ENCODE measurements at places on chromosomes 3 and 15.

GRCh38 chr3:112128843-112129727 lies 4.0 kb downstream of the GCSAM start:
- H3K4me3 ChIP-seq: no peak overlapping the region
- no peaks in the 10 kb centered on the region for H3K27me3 ChIP-seq
- H3K4me1 ChIP-seq: peaks cover 51% of the 10 kb centered on the region
- peaks cover 16% of the 10 kb centered on the region for H3K36me3 ChIP-seq

GRCh38 chr3:124577494-124578167 lies 152.6 kb upstream of the UMPS start:
- no peaks in the 10 kb centered on the region for H3K4me1 ChIP-seq
- peaks cover 9% of the 10 kb centered on the region for H3K27me3 ChIP-seq
- DNase-seq: no peak
- no peak overlapping the region for H3K4me3 ChIP-seq
- H3K27ac ChIP-seq: no peak overlapping the region
- H3K36me3 ChIP-seq: no peaks in the 10 kb centered on the region

DNA sequence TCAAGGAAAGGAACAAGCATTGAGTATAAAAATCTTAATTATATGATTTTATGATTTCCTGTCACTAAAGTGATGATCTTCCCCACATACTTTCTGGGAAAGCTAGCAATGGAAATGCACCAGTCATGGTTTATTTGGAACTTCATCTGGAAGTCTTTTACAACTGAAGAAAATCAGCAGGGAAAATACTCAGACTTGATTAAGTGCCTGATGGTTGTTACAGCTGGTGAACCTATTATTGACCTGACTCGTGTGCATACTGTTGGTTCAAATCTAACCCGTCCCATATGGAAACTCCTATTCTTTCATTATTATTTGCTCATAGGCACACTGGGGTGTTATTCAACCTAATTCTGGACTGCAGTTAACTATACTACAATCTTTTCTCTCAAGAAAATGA lies 701.8 kb upstream of the CCDC54 start:
- no peaks in the 10 kb centered on the region for H3K36me3 ChIP-seq
- DNase-seq: no peak
- H3K4me1 ChIP-seq: no peaks in the 10 kb centered on the region

DNA sequence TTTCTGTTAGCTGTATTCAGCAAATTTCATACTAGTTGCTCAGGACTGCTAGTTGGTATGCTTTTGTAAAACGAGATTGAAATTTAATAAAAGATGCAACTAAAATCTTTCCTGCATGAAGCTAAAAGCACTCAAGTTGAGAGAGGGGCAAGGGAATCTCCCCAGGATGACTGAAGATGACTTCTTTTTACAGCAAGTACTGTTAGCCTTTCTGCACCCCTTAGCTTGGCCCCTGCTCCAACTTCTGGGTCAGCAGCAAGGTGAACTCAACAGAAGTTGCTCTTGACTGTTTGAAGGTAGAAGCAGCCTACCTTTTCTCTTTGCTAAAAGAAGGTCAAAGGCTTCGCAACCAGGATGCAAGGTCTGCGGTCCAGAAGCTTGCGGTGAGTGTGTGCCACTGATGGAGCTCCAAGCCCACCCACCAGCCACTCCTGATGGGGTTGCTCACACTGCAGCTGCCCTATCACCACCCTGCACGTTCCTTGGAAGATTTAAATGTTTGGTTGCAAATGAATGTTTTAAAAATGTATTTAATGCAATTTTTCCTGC lies 32.5 kb downstream of the NME9 start:
- no peak overlapping the region for H3K27ac ChIP-seq
- H3K27me3 ChIP-seq: no peaks in the 10 kb centered on the region
- no peaks in the 10 kb centered on the region for H3K4me1 ChIP-seq
- no peak for DNase-seq
- peaks cover 25% of the 10 kb centered on the region for H3K36me3 ChIP-seq

DNA sequence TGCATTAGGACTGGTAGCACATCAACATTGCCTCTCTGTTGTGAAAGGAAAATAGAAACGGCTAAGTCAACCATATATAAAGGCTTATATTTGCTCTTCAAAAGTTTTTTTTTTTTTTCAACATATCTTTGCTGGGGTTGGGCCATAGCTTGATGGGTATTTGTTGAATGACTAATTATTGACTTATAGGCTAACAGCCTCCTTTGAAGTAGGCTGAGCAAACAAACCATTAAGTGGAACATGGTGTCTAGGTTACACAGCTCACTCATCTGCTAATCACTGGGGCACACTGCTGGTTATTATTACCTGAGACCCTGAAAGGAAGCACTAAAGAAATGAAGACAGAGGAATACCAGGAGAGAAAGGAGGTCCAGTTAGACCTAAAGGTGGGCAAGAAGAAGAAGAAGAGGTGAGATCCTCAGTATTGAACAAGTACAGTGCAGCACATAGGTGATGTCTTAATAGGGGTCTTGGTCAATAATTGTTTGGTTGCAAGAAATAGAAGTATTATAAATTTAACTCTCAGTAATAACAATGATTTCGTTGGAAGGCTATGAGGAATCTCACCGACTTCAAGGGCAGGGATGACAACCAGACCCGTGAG lies 139.4 kb downstream of the RPLP1 start:
- H3K27me3 ChIP-seq: peaks cover 19% of the 10 kb centered on the region
- H3K27ac ChIP-seq: no peak overlapping the region
- H3K36me3 ChIP-seq: no peaks in the 10 kb centered on the region
- no peak overlapping the region for H3K4me3 ChIP-seq
- DNase-seq: no peak
- peaks cover 5% of the 10 kb centered on the region for H3K4me1 ChIP-seq

GRCh38 chr3:153783741-153784480 lies 337.3 kb upstream of the ARHGEF26 start:
- H3K27ac ChIP-seq: no peak overlapping the region
- DNase-seq: no peak
- no peaks in the 10 kb centered on the region for H3K4me1 ChIP-seq
- H3K36me3 ChIP-seq: no peaks in the 10 kb centered on the region
- H3K4me3 ChIP-seq: no peak overlapping the region

DNA sequence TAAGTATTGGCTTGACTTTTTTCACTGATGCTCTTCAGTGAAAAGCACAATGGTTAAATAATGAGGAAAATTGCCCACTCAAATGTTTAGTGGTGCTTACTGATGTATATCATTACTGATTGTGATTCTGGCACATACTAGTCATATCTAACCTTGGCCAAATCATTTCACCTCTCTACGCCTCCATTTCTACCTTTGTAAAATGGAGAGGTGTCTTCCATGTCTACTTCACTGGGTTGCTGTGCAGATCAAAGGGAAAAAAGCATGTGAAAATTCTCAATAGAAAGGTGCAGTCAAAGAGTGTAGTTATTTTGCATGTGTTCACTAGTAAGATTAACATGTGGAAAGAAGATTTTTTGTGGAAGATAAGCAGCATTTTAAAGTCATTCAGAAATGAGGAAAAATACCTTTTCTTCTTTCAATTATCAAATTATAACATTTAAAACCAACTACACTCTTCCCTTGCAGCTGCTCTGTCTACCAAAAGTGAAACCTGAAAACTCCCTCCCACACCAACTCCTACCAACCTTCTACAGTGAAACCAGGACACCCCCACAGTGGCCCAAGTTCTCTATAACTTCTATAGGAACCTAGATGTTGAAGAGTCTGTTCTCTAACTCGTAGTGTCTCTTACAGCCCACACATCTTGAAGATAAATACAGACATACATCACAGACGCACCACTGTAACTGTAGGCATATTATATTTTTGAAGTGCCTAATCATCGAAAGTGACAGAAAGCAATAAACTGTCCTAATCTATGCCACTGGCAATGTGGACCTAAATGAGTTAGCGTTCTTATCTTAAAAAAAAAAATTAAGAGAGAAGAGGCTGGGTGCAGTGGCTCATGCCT lies 1.4 kb downstream of the CD200R1 start:
- peak; percentile 31 for DNase-seq
- no peaks in the 10 kb centered on the region for H3K36me3 ChIP-seq
- peak overlapping the region; percentile 95 for H3K4me3 ChIP-seq

GRCh38 chr3:45509038-45509767 lies 85.3 kb upstream of the LIMD1 start:
- no peaks in the 10 kb centered on the region for H3K27me3 ChIP-seq
- no peak for DNase-seq
- H3K4me3 ChIP-seq: no peak overlapping the region
- H3K36me3 ChIP-seq: peaks cover 3% of the 10 kb centered on the region
- no peaks in the 10 kb centered on the region for H3K4me1 ChIP-seq
- no peak overlapping the region for H3K27ac ChIP-seq

DNA sequence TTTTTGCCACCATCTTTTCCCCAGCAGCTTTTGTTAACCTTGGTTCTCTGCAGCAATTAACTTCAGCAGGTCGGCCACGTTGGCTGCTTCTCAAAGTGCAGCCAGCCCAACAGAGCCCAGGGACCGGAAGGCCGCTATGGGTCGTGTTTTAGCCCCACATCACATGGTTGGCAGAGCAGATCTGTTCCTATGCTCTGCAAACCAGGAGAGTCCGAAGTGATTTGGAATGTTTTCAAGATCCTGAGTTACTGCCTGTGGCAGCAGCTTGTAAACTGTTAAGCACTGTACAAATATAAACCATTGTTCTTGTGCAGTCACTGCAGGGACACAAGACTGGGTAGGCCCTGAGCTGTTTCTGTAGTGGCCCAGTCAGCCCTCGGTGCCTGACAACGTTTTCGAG lies 69.6 kb upstream of the MYZAP start:
- H3K4me1 ChIP-seq: peaks cover 2% of the 10 kb centered on the region
- H3K27me3 ChIP-seq: peaks cover 5% of the 10 kb centered on the region
- no peak overlapping the region for H3K27ac ChIP-seq
- H3K4me3 ChIP-seq: no peak overlapping the region
- no peak for DNase-seq

GRCh38 chr15:42667855-42668254 lies 69.1 kb downstream of the CDAN1 start:
- H3K4me3 ChIP-seq: no peak overlapping the region
- H3K4me1 ChIP-seq: no peaks in the 10 kb centered on the region

DNA sequence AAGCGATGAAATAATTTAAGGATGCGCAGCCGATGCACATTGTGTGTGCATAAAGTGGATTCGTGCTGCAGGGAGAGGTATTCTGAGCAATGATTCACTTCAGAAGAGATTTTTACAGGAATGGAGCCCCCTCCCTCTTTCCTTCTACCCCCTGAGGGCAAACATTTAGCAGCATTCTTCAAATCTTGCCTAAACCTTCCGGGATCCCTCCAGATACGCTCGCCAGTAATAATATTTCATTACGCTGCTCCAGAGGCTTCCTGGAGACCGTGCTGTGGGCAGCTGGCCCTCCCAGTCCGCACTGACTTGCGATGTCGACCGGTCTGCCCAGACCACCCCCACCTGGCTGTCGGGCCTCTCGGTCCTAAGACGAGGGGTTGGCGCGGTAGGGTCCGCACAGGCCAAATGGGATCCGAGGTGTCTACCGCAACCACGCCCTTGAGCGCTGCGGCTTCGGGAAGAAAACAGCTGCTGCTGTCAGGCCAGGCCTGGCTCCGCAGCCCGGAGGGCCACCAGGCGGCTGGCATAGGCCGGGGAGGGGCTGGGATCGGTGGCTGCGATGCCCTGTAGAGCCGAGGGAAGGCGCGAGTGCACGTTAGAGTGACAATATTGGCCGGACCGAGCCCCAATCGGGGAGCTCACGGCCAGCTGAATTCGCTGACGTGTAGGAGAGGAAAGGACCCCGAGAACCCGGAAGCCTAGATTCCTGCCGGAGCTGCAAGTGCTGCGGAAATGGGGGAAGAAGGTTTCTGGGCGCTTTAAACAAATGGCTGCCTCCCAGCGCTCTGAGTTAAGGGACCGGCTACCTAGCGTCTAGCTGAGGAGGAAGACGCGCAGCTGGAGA lies 14.3 kb downstream of the ZIC4 start:
- H3K27ac ChIP-seq: no peak overlapping the region
- H3K27me3 ChIP-seq: peaks cover 11% of the 10 kb centered on the region
- no peaks in the 10 kb centered on the region for H3K36me3 ChIP-seq
- peaks cover 2% of the 10 kb centered on the region for H3K4me1 ChIP-seq
- no peak overlapping the region for H3K4me3 ChIP-seq

DNA sequence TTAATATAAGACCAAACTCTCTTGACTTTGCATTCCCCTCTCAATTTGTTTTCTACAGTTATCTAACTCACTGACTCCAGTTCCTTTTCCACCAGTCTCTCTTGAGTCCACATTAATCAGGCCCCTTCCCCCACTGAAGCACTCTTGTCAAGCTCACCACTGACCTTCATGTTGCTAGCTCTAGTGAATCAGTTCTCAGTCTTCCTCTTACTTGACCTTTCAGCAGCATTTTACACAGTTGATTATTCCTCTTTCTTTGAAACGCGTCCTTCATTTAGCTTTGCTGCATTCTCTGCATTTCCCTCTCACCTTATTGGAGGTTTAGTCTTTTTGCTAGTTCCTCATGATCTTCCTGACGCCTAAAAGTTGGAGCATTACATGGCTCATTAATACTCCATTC lies 8.3 kb downstream of the PPP2R3A start:
- no peaks in the 10 kb centered on the region for H3K4me1 ChIP-seq
- peaks cover 2% of the 10 kb centered on the region for H3K36me3 ChIP-seq
- H3K27me3 ChIP-seq: peaks cover 16% of the 10 kb centered on the region
- DNase-seq: no peak
- H3K4me3 ChIP-seq: no peak overlapping the region

DNA sequence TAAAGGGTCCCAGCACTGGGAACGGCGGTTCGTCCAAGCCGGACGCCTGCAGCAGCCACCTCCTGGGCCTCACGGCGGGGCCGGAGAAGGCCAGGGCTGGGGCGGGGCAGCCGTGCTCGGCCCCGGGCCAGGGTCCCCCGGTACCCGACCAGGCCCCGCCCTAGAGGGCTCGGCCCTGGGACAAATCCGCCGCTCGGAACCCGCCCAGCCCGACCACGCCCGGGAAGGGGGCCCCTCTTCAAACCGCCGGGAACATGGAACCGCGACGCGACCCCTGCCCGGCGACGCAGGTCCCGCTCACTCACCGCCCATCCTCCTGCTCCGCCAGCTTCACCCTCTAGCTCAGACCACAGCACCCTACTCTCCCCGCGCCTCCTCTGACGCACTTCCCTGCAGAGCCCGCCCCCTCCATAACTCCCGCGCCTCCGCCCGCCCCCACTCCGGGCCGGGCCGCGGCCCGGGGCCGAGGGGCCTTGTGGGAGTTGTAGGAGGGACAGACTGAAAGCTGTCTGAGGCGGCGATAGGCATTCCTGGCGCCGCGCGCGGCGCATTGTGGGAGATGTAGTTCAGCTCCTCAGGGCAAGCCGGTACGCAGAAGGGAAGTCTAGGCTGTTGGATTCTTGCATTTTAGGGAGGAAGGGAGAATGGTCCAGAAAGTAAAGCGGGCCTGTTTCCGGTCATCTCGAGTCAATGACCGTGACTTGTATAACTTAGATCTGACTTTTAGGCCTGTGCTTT lies at the start of gene CLDND1:
TSS of gene CLDND1 (minus strand) at position 359 of the 738 bp plus-strand sequence. CDS start 1,478 bp downstream, outside the sequence.
- H3K27me3 ChIP-seq: no peaks in the 10 kb centered on the region
- H3K4me1 ChIP-seq: peaks cover 34% of the 10 kb centered on the region
- peak; percentile 94 for DNase-seq
- peak within 1 kb of the TSS; percentile 91 for H3K4me3 ChIP-seq
- peak within 1 kb of the TSS; percentile 97 for H3K27ac ChIP-seq

- peaks cover 3% of the 10 kb centered on the region for H3K36me3 ChIP-seq
- H3K27me3 ChIP-seq: peaks cover 4% of the 10 kb centered on the region
- no peak overlapping the region for H3K27ac ChIP-seq
- DNase-seq: no peak
- no peak overlapping the region for H3K4me3 ChIP-seq
Observed at GRCh38 chr3:113140876-113141275, 70.5 kb upstream of the BOC start.

Data from memory B cell (primary cell).